Stomach (tissue), 19 donors: ENCODE measurements at places on chromosomes 4 and X. TPM values are rescaled to one million over a fixed set of nuclear protein-coding genes. Genes with fewer than 3 reads are reported as not detected.

GRCh38 chrX:74498924-74499323 is 77.6 kb downstream of the SLC16A2 start:
- no peak for DNase-seq
- no peak overlapping the region for H3K27ac ChIP-seq
- no peaks in the 10 kb centered on the region for H3K36me3 ChIP-seq
- no peaks in the 10 kb centered on the region for H3K27me3 ChIP-seq

DNA sequence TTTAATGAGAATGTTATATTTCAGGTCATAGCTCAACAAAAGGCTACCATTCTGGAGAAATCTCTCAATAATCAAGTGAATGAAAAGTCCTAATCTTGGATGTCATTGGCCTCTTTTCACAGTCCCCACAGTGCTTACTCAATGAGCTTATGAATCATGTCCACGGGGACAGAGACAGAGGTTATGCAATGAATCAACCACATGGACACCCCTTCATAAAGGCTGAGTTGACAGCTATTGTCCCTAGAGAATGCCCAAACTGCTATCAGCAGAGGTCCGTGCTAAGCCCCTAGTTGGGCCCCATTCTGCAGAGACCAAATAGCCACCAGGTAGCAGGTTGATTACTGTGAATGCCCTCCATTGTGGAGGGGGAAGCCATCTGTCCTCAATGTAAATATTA is 158.1 kb downstream of the LHFPL1 start:
- no peak for DNase-seq
- H3K4me1 ChIP-seq: no peaks in the 10 kb centered on the region
- H3K27ac ChIP-seq: no peak overlapping the region

The UGT2B15 gene
- not detected for total RNA-seq

- H3K36me3 ChIP-seq: no peaks in the 10 kb centered on the region
- no peaks in the 10 kb centered on the region for H3K27me3 ChIP-seq
- no peak overlapping the region for H3K27ac ChIP-seq
- no peaks in the 10 kb centered on the region for H3K4me1 ChIP-seq
Observed at GRCh38 chr4:147312376-147313046, 168.4 kb upstream of the EDNRA start.

- H3K4me1 ChIP-seq: no peaks in the 10 kb centered on the region
- H3K36me3 ChIP-seq: no peaks in the 10 kb centered on the region
- no peaks in the 10 kb centered on the region for H3K27me3 ChIP-seq
- no peak overlapping the region for H3K27ac ChIP-seq
- H3K4me3 ChIP-seq: no peak overlapping the region
Observed at GRCh38 chrX:13494562-13494961, 74.8 kb upstream of the EGFL6 start.

GRCh38 chr4:7546809-7547367 is 112.2 kb upstream of the PSAPL1 start:
- DNase-seq: no peak
- no peaks in the 10 kb centered on the region for H3K27me3 ChIP-seq
- H3K36me3 ChIP-seq: no peaks in the 10 kb centered on the region
- no peak overlapping the region for H3K4me3 ChIP-seq
- no peak overlapping the region for H3K27ac ChIP-seq
- no peaks in the 10 kb centered on the region for H3K4me1 ChIP-seq

DNA sequence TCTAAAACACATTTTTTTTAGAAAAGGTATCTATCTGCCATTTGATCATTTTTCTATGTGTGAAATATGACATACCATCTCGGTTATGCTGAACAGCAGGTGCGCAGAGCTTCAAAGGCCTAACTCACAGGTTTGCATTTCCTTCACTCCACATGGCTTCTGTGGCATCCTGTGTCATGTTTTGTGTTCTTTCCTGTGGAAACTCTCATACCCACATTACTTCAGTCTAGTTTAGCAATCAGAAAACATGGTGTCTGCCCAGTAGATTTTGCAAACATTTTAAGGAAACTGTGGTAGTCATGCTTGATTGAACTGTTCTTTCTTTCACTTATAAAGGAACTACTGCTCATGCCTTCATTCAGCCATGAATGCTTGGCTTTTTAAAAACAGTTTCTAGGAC is 11.3 kb upstream of the ARAP2 start:
- no peaks in the 10 kb centered on the region for H3K36me3 ChIP-seq
- no peak for DNase-seq
- H3K27me3 ChIP-seq: no peaks in the 10 kb centered on the region
- no peaks in the 10 kb centered on the region for H3K4me1 ChIP-seq
- H3K4me3 ChIP-seq: no peak overlapping the region
- H3K27ac ChIP-seq: no peak overlapping the region

- no peak for DNase-seq
- H3K27ac ChIP-seq: no peak overlapping the region
- H3K4me1 ChIP-seq: no peaks in the 10 kb centered on the region
- no peaks in the 10 kb centered on the region for H3K27me3 ChIP-seq
- H3K36me3 ChIP-seq: no peaks in the 10 kb centered on the region
- H3K4me3 ChIP-seq: no peak overlapping the region
Observed at GRCh38 chrX:79572566-79572965, 205.4 kb upstream of the ITM2A start.

The COPS4 gene
- 1.7 TPM for total RNA-seq

The ARSJ gene
- 23.3 TPM for total RNA-seq

DNA sequence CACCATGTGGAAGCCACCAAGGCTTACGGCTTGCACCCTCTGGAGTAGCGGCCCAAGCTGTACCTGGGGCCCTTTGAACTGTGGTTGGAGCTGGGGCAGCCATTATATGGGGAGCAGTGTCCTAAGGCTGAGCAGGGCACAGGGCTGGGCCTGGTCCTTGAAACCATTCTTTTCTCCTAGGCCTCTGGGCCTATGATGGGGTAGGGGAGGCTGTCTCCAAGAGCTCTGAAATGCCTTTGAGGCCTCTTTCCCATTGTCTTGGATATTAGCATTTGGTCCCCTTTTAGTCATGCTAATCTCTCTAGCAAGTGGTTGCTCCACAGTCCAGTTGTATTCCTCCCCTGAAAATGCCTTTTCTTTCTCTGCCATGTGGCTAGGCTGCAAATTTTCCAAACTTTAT is 96.4 kb upstream of the ARX start:
- H3K27me3 ChIP-seq: no peaks in the 10 kb centered on the region
- H3K27ac ChIP-seq: no peak overlapping the region
- no peaks in the 10 kb centered on the region for H3K4me1 ChIP-seq
- no peak overlapping the region for H3K4me3 ChIP-seq
- H3K36me3 ChIP-seq: no peaks in the 10 kb centered on the region

DNA sequence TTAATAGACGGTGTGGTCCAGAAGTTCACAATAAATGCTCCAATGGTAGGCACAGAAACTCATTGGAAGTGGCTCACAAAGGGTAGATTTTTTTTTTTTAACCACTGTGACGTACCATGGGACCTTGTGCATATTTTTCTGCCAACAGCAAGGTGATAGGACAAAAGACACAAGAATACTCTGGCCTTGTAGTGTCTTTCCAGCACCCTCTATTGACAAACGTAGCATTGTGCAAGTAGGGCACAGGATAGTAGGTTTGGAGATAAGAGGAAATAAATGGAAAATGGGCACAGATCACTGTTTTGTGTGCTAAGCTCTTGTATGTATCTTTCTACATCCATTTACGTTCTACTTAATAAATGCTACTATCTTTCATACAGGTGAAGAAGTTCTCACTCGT is 2054.9 kb downstream of the PCDH7 start:
- H3K27ac ChIP-seq: no peak overlapping the region
- no peaks in the 10 kb centered on the region for H3K4me1 ChIP-seq
- H3K36me3 ChIP-seq: no peaks in the 10 kb centered on the region
- DNase-seq: peak; percentile 14

- no peak overlapping the region for H3K27ac ChIP-seq
- H3K4me1 ChIP-seq: peaks cover 17% of the 10 kb centered on the region
- no peak overlapping the region for H3K4me3 ChIP-seq
- no peaks in the 10 kb centered on the region for H3K36me3 ChIP-seq
Observed at GRCh38 chr4:139564502-139564901, 8.5 kb upstream of the SETD7 start.

DNA sequence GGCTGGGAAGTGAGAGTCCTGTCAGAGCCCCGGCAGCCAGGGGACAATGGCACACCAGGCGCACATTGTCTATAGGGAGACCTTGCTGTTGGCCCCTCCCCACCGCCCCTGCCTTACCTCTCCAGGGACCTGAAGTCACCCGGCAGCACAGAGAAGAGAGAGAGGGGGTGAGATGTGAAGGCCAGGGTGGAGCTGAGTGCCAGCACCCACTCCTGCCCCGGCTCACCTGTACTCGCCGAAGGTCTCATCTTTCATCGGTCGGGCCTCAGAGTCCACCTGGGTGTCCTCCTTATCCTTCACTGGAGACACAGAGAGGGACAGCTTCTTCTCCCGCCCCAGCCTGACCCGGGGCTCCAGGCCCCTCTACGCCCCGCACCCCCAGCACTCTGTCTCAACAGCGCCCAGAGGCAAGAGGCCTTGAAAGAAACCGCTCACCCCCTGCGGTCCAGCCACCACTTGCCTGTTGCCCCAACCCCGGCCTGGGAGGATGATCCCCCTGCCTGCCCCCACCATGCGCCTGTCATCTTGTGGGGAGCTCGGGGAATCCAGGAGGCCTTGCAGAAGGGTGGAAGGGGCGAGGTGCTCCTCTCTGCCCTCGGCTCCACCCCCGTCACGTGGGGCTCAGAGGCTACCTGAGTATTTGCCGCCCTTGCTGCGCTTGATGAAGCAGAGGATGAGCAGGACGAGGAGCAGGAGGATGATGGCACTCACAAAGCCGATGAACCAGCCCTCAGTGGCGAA is 22.6 kb downstream of the L1CAM start:
- H3K27me3 ChIP-seq: peaks cover 23% of the 10 kb centered on the region
- no peak overlapping the region for H3K27ac ChIP-seq
- DNase-seq: no peak
- H3K4me1 ChIP-seq: no peaks in the 10 kb centered on the region
- no peaks in the 10 kb centered on the region for H3K36me3 ChIP-seq
- no peak overlapping the region for H3K4me3 ChIP-seq

The DCAF12L2 gene
- total RNA-seq: not detected

- no peak overlapping the region for H3K27ac ChIP-seq
- H3K4me1 ChIP-seq: no peaks in the 10 kb centered on the region
- peak; percentile 26 for DNase-seq
- H3K36me3 ChIP-seq: no peaks in the 10 kb centered on the region
- no peaks in the 10 kb centered on the region for H3K27me3 ChIP-seq
- H3K4me3 ChIP-seq: no peak overlapping the region
Observed at GRCh38 chr4:83138946-83139345, 24.4 kb upstream of the PLAC8 start.

DNA sequence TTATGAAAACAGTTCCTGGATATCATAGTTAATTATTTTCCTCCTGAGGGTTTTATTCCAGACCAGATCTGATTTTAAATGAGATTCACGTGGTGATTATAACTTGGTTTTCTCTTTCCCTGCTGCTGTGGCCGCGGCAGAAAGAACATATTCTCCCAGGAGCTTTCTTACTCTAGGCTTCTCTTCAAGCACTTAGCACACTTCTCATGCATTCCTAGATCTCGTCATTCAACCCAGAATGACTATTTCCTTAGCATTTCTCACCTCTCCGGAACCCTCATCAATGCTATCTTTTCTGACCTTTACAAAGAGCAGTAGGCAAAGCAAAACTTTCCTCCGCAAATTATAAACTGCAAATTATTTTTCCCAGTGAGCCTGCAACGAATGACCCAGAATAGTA is 122.9 kb downstream of the GPAT3 start:
- H3K36me3 ChIP-seq: no peaks in the 10 kb centered on the region
- H3K4me3 ChIP-seq: no peak overlapping the region
- no peaks in the 10 kb centered on the region for H3K4me1 ChIP-seq
- H3K27me3 ChIP-seq: no peaks in the 10 kb centered on the region

DNA sequence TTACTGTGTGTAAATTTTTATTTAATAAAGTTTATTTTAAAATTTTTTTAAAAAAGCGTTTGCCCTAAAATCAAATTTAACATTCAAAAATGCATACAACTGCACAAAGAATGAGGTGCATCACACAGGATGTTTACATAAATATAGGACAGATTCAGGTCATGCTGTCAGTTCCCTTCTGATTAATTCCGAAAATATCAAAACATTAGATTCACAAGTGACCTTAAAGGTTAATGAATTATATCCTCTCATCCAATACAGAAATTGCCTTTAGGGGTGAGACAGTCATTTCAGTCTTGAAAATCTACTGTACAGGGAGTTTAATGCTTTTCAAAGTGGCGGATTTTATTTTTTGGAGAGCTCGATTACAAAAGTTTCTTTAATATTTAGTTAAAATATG is 208.7 kb upstream of the FTHL17 start:
- H3K4me1 ChIP-seq: no peaks in the 10 kb centered on the region
- H3K36me3 ChIP-seq: no peaks in the 10 kb centered on the region
- H3K27me3 ChIP-seq: no peaks in the 10 kb centered on the region
- no peak overlapping the region for H3K27ac ChIP-seq
- no peak overlapping the region for H3K4me3 ChIP-seq
- no peak for DNase-seq

DNA sequence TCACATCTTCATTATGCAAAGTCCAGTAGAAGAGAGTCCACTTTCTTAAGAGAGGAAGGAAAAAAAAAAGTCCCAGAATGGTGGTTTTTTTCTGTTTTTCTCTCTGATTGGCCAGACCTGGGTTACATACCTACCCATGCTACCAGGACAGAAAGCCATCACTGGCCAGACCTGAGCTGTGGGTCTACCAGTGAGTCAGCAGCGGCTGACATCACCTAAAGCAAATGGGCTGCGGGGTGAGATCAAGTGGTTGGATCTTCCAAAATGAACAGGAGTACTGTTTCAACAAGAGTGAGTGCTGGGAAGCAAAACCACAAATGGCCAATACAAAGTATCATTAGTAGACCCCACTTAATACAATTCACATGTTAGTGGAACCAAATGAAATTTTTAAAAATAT is 1.6 kb upstream of the NDST3 start:
- no peaks in the 10 kb centered on the region for H3K36me3 ChIP-seq
- peak; percentile 17 for DNase-seq
- H3K4me1 ChIP-seq: peaks cover 17% of the 10 kb centered on the region

DNA sequence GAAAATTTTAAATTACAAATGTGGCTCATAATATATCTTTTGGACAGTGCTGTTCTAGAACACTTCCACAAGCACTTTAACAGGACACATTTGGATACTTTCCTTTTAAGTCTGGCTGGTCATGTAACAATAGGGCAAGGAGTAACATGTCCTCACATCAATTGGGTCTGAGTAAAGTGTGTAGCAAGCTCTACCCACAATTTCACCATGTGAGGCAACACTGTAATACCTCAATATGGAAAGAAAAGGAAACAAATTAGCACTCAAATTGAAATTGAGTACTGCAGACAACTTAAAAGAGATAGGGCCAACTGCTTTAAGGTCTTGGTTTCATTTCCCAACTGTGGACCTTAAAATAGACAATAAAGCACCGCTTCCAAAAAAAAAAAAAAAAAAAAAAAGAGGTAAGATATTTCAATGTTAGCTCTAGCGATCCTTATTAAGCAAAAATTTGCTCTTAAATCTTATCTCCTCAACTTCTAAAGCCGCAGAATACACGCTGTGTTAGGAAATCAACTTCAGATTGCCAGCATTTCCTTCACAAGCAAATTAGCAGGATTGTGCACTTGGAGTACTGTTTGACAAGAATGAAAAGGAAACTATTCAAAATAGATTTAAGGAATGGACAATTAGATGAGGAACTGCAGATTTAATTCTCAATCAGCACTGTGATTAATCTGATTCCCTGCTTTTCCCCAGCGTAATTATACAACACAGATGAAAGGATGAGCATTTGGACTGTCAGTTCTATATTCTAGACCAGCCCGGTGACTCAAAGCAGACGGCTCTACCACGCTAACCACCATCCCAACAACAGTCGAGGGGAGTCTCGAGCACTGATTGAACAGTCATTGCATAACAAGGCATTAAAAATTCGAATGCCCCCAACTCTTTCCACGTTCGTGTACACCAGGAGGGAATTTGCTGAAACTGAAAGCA is 1.6 kb downstream of the CASK start:
- peaks cover 13% of the 10 kb centered on the region for H3K4me1 ChIP-seq
- no peak for DNase-seq
